ENCODE measurements at places on chromosomes 4 and X.

DNA sequence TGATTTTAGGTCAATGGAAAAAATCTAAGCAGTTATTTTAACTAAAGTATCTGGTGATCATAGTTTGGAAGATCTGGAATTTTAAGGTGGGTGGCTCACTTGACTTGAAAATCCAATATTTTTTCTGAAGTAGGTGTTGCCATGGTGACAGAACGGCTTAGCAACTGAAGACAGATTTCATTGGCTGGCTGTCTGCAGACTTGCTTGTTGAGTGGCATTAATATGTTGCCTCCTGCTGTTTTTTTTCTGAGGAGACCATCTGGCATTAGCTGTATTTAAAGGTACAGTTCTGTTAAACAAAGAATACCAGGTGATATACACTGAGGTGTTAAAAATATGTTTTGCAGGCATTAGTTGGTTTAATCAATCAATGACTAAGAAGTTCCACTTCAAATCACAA lies 19.8 kb downstream of the CPE start:
- DNase-seq: no peak

DNA sequence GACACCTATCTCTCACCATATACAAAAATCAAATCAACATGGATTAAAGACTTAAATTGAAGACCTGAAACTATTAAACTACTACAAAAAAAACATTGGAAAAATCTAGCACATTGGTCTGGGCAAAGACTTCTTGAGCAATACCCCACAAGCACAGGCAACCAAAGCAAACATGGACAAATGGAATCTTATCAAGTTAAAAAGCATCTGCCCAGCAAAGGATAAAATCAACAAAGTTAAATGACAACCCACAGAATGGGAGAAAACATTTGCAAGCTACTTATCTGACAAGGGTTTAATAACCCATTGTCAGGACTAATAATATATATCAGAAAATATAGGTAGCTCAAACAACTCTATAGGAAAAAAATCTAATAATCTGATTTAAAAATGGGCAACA lies 415.6 kb downstream of the KLHL13 start:
- no peak for DNase-seq

- DNase-seq: no peak
Measured at GRCh38 chr4:26462874-26463273, 27.4 kb downstream of the CCKAR start.

DNA sequence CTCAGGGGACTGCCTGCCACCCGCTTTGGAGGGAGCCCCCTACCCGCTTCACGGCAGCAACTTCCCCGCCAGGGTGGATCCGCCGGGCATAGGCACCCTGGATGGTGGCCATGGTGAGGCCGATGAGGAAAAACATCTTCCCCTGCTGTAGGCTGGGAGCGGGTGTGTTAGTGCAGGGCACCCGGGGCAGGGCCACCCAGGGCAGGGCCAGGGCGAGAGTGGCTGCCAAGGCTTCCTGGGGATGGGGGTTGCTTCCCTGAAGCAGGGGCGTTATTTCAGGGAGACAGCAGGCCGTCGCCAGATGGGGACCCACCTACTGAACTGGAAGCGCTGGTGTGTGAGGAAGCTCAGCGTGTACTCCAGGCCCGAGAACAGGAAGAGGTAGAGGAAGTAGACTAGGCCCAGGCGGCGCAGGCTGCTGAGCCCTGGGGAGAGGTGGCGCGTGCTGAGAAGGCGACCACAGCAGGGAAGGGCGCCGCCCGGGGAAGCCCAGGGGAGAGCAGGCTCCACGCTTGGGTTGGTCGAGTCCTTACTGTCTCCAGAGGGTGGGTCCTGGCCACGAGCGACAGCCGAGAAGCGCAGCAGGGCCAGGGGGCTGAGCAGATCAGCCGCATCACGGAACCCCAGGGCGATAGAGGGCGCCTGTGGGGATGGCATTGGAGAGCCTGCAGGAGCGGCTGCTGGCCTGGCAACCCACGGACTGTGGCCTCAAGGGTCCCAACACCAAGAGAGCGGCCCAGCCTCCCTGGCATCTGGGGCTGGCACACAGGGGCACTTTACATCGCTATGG lies 31.5 kb downstream of the NOP14 start:
- DNase-seq: peak; percentile 51

GRCh38 chr4:161721947-161722346 lies 441.9 kb downstream of the FSTL5 start:
- no peak for DNase-seq

Measured in stimulated activated CD4-positive, alpha-beta T cell treated with anti-CD3 and anti-CD28 coated beads, Interleukin-4, amount 100 ng/mL, for 1 hour (primary cell).